ENCODE measurements at places on chromosomes 7 and 10. TPM values are rescaled to one million over a fixed set of nuclear protein-coding genes. Genes with fewer than 3 reads are reported as not detected.

The SEMA3E gene
- total RNA-seq, result 0.35 TPM

The GDF10 gene
- not detected for total RNA-seq

The ICA1 gene
- 0.71 TPM for total RNA-seq

The ITIH5 gene
- total RNA-seq, result not detected

The CUBN gene
- total RNA-seq, result 0.35 TPM

The ITGA8 gene
- not detected for total RNA-seq

The ZNF239 gene
- 5.1 TPM for total RNA-seq

The LAMB1 gene
- total RNA-seq, result 154 TPM

The TAS2R5 gene
- total RNA-seq, result not detected

The ZNF786 gene
- 3.7 TPM for total RNA-seq

The PIK3AP1 gene
- 0.29 TPM for total RNA-seq

The ZNF92 gene
- total RNA-seq, result 2.0 TPM

The PCDH15 gene
- not detected for total RNA-seq

The CTAGE8 gene
- 0.29 TPM for total RNA-seq

The AVPI1 gene
- total RNA-seq, result 28.4 TPM

The TYW1B gene
- total RNA-seq, result 0.53 TPM

The ATG9B gene
- total RNA-seq, result not detected

The CPXM2 gene
- not detected for total RNA-seq

The ASAH2B gene
- total RNA-seq, result 1.4 TPM

The SPDYE2 gene
- total RNA-seq, result not detected

The IFIT5 gene
- total RNA-seq, result 18.7 TPM

The LIPK gene
- not detected for total RNA-seq

The NCF1 gene
- total RNA-seq, result not detected

The STEAP2 gene
- 2.6 TPM for total RNA-seq

The TFEC gene
- not detected for total RNA-seq

The WEE2 gene
- not detected for total RNA-seq

The LIPJ gene
- total RNA-seq, result not detected

The CRYGN gene
- total RNA-seq, result not detected

The RBP4 gene
- not detected for total RNA-seq

The MICALL2 gene
- 26.2 TPM for total RNA-seq

The TPST1 gene
- total RNA-seq, result 50.2 TPM

The CREB5 gene
- total RNA-seq, result 2.3 TPM

The NKX2-3 gene
- not detected for total RNA-seq

The NME8 gene
- total RNA-seq, result not detected

The C10orf53 gene
- total RNA-seq, result not detected

The OR9A2 gene
- total RNA-seq, result not detected

The ERVW-1 gene
- total RNA-seq, result not detected

The AGBL3 gene
- 2.1 TPM for total RNA-seq

The CHRM2 gene
- total RNA-seq, result 8.4 TPM

The PLA2G12B gene
- total RNA-seq, result not detected

The KCP gene
- not detected for total RNA-seq

The HOXA10 gene
- 24.8 TPM for total RNA-seq

The CHST3 gene
- 21.8 TPM for total RNA-seq

The C7orf33 gene
- total RNA-seq, result not detected

The LRRC4 gene
- not detected for total RNA-seq

The AZGP1 gene
- not detected for total RNA-seq

The ADIRF gene
- 35.6 TPM for total RNA-seq

The GAD2 gene
- total RNA-seq, result not detected

The GIMAP8 gene
- total RNA-seq, result not detected

The FRMD4A gene
- total RNA-seq, result 31.0 TPM

The FKBP9 gene
- total RNA-seq, result 150 TPM

The FGFR2 gene
- total RNA-seq, result not detected

The SUN3 gene
- not detected for total RNA-seq

The ANK3 gene
- 6.1 TPM for total RNA-seq
